ENCODE measurements at places on chromosomes 5 and 9.
A peak's percentile ranks its signal among the peaks of the same experiment; 100 is the strongest.

DNA sequence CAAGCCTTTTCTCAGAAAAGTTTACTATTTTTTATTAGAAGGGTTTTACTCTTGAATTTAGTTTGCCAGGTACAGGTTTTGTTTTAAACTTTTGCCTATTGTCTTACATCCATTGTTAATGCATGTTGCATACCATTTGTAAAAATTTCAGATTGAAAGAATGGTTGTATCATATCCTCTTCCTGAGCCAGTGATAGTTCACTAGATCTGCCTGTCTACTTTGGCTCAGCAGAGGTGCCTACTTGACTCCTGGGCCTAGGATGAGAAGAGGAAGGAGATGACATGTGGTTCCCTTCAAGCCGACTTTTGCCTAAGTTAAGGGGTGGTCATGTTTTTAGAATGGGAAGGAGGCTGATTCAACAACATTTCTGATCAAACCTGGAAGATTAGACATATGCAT is 232.9 kb downstream of the TRPM3 start:
- no peak for DNase-seq

DNA sequence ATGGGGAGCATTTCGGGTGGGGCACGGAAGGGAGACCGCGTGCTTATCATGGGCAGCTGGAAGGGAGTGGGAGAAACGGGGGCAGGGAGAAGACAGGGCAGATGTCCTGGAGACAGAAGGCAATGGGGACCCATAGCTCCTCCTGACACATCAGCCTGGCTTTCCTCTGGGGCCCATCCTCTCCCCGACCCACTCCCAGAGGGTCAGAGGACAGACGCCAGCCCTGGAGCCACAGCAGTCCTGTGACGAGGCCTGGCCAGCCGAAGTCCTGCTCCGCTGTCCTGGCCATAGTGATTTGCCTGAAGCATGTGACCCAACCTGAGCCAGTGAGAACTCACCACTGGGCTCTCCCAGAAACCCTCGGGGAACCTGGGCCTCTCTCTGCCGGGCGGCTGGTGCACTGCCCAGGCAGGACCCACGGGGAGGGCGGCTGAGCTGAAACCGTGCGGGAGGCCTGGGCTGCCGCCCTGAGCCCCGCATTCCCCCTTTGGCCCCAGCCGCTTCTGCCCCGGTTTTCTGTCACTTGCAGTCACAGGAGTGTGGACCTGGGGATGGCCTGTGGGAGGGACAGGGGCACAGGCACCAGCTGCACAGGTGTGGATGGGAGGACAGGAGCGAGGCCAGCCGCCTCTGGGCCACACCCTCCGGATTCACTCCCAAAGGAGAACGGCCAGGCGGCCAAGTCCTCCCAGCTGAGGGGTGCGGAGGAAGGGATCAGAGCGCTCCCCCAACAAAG is 19.8 kb downstream of the ADAMTS2 start:
- DNase-seq = no peak

- no peak for DNase-seq
These were observed 486.6 kb downstream of the BRINP1 start for GRCh38 chr9:118882684-118883083.

- no peak for DNase-seq
These were observed 46.4 kb upstream of the SLCO6A1 start for GRCh38 chr5:102545175-102545574.

DNA sequence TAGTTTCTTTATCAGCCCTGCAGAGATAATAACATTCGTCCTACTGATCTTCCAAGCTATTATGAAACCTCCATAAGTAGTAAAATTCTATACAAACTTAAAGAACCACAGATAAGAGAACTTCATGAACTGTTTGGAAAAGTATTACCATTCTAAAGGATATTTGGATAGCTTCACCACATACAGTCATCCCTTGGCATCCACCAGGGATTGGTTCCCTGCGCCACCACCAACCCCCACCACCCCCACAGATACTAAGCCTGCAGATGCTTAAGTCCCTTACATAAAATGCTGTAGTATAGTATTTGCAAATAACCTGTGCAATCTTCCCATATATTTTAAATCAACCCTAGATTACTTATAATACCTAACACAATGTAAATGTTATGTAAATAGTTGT is 61.4 kb upstream of the SHISAL2B start:
- no peak for DNase-seq

- no peak for DNase-seq
These were observed 607 bp downstream of the SPEF2 start for GRCh38 chr5:35618304-35618636.

DNA sequence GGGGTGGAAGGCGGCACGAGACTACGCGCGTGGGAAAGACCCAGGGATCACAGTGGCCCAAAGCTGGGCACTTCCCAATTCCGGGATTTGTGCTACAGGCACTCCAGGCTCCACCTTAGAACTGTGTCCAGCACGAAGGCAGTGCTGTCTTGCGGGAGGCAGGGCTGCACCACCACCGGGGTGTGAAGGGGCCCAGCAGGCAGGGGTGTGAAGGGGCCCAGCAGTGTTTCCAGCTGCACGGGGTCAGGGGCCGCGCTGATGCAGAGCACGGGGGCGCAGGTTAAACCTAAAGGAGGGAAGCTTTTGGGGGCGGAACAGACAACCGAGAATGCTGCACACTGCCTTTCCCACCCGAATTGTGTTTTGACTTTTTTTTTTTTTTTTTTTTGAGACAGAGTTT is 1.1 kb upstream of the PDCD6 start:
- no peak for DNase-seq

DNA sequence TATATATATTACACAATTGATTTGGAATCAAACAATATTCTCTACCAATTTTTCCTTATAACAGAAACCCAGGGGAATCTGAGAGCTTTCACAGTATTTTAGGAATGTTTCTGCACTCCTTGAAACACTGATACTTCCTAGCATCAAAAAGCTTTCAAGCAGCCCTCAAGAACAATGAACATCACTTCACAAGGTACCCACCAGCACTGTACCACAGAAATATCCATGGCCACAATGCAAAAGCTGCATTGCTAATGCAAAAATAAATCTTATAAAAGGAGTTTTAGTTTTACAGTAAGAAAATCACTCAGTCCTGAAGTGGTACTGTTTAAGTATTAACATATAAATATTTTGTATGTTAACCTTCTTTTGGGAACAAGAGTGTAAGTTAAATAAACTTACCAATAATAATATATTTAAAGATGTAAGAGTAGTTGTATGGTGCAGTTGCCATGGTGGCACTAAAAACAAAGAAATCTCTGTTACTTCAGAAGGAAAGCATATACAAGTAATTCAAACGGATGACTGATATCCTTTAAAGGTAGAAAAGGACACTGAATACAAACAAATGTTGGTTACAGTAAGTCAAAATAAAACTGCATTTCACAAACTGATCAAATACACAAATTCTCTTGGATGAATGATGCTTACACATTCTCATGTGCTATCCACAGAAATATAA is 8.6 kb downstream of the RAB14 start:
- DNase-seq = no peak

GRCh38 chr5:115229606-115230005 is 33.1 kb downstream of the PGGT1B start:
- DNase-seq = no peak

GRCh38 chr5:43008363-43009153 is 31.6 kb downstream of the ANXA2R start:
- DNase-seq = peak; percentile 89

- DNase-seq = no peak
These were observed 197.5 kb downstream of the CDK5RAP2 start for GRCh38 chr9:120382453-120382852.

- DNase-seq = no peak
These were observed 182.2 kb downstream of the TRIO start for GRCh38 chr5:14325369-14325768.

DNA sequence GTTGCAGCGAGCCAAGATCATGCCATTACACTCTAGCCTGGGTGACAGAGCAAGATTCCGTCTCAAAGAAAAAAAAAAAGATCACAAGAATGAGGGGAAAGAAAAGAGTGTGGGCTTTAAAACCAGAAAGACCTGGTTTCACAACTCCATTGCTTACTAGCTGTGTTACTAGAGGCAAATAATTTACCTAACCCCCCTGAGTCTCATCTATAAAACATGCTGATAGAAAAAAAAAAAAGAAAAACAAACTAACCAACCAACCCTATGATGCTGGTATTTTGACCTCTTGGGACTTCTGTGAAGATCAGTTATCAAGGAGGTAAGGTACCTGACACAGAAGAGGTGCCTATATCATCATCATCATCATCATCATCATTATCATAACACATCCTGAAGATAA is 60.2 kb upstream of the UBTD2 start:
- no peak for DNase-seq

- no peak for DNase-seq
These were observed 42.6 kb downstream of the NPR3 start for GRCh38 chr5:32753765-32754164.

- DNase-seq = no peak
These were observed 27.7 kb downstream of the FUBP3 start for GRCh38 chr9:130606887-130607600.

DNA sequence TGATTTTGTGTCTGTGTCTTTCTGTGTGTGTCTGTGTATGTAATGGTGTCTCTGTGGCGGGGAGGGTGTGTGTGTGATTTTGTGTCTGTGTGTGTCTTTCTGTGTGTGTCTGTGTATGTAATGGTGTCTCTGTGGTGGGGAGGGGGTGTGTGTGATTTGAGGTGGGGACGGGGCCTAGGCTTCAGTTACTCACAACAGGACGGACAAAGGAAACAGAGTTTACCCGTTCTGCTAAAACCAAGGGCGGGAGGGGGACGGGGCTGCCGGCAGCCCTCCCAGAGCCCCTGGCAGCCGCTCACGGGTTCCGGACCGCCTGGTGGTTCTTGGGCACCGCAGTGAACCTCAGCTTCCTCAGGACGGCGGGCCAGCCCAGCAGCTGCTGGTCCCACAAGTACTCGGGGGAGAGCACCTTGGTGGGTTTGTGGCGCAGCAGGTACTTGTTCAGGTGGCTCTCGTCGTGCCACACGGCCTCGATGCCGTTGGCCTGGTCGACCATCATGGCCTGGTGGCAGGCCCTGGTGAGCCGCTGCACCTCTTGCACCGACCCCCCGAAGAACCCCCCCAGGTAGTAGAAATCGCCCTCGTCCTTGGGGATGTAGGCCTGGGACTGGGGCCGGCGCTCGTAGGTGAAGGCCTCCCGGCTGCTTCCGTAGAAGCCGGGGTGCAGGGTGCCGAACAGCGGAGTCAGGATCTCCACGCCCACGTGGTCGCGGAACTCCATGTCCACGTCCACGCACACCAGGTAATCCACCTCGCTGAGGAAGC is 19.4 kb downstream of the ABO start:
- DNase-seq = no peak

- no peak for DNase-seq
These were observed 48.4 kb upstream of the SIMC1 start for GRCh38 chr5:176189857-176190256.

DNA sequence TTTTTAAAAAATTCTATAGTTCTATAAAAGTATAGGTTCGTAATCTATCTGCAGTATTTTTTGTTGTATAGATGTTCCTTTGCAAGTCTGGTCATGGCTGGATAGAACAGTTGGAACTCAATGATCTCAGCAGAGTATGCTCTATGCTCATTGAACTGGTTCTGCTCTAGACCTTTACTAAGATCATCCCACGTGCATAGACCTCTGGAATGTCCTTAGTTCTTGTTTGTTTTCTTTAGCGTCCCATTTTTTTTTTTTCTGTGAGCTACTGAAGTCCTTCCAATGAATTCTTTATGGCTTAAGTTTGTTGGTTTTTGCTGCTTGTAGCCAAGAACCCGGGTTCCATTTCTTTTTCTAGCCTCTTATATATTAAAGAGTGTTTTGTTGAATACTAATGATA is 3.5 kb downstream of the TMEM38B start:
- DNase-seq = no peak

GRCh38 chr5:5350101-5350500 is 72.4 kb upstream of the ICE1 start:
- no peak for DNase-seq

- DNase-seq = no peak
These were observed 15.2 kb upstream of the HOMER1 start for GRCh38 chr5:79529110-79529509.

- no peak for DNase-seq
These were observed 657.7 kb downstream of the PRR16 start for GRCh38 chr5:121121786-121122185.

GRCh38 chr5:169426784-169427183 is 125.8 kb upstream of the SLIT3 start:
- DNase-seq = no peak

- DNase-seq = no peak
These were observed 41.8 kb downstream of the MEF2C start for GRCh38 chr5:88841212-88841611.
